ENCODE measurements at places on chromosomes 2 and 18.

- no peak for DNase-seq
Observed at GRCh38 chr2:230205034-230205433, 14.8 kb downstream of the SP110 start.

DNA sequence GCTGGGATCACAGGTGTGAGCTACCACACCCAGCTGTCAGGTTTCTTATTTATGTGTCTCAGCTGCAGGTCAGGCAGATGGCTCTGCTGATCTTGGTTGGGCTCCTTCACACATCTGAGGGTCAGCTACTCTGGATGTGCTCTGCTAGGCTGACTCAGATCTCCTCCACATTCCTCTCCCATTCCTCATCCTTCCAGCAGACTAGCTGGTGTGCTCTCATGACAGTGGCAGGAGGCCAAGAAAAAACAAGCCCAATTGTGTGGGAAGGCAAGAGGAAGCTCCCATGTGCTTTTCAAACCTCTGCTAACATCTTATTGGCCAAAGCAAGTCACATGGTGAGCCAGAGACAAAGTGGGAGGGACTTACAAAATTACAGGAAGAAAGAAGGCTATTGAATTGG, 11.7 kb upstream of the MSH6 start:
- DNase-seq = no peak

- DNase-seq = no peak
Observed at GRCh38 chr2:236180076-236180816, 12.1 kb upstream of the GBX2 start.

DNA sequence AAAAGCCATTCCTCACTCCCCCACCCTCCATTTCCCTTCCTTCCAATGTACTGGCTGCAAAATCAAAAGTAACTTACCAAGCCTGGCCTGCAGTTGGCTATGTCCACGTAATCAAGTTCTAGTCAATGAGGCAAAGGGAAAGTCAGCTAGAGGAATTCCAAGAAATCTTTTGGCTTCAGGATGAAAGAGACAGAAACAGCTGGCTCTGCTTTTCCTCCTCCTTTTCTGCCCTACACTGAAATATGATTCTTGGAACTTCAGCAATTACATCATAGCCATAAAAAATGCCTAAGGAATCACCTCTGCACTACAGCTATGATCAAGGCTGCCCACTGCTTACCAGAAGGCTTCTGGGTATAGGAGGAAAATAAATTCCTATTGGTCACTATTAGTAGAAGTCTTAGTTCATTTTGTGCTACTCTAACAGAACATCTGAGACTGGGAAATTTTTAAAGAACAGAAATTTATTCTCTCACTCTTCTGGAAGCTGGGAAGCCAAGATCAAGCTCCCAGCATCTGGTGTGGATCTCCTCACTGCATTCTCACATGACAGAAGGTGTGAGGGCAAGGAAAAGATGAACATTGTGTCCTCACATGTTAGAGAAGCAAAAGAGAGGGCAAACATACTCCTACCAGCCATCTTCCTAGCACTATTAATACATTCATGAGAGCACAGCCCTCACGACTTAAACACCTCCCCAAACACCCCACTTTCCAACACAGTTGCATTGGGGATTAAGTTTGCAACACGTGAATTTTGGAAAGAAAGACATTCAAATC, 219.9 kb downstream of the TMX3 start:
- no peak for DNase-seq

GRCh38 chr2:123438675-123439074, 586.4 kb upstream of the CNTNAP5 start:
- no peak for DNase-seq

DNA sequence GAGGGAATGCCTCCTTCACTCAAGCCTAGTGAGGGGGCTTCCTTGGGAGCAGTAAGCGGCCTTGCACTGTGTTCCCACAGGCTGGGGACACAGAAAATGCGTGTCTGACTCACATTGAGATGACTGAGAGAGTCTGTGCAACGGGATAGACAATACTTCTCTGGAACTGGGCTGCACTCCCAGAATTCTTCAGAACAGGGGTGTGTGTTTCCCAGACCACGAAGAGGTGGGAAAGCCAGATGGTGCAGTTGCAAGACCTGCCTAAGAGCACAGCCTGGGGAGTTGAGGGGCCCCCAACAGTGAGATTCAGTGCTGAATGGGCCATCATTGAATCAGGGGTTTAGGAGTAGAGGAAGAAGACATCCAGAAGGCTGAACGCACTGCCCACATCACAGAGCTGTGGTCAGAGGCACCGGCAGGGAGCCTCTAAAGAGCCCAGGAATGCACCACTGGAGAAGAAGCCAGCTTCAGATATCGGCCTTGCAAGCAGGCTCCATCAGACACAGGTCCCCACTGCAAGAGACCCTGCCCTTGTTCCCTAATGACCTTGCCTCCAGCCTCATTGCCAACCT, 36.6 kb upstream of the MRPL19 start:
- DNase-seq = no peak

- no peak for DNase-seq
Observed at GRCh38 chr2:73142937-73143336, 30.2 kb upstream of the RAB11FIP5 start.

DNA sequence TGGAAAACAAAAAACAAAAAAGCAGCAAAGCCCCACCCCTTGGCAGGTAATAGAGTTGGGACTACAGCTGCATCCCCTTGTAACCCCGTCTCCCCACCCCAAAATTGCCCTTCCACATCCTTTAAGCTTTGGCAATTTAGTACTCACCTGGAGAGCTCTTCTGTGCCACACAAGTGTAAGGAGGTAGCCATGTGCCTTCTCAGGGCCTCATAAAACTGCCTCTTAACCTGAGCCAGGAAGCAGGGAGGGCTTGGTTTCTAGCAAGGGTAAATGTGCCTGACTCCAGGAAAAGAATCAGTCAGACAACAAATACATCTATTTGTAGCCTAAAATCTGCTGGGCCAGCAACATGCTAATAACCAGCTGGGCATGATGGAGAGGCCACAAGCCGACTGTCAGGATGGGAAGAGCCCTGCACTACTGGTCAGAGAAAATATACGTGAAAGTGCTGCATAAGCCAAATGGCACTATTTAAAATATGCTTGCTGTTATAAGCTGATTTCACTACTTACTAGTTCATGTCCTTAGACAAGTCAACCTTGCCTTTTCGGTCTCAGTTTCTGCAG, 46.3 kb downstream of the NOP58 start:
- DNase-seq = no peak
